ENCODE measurements at places on chromosomes 11 and 22.

DNA sequence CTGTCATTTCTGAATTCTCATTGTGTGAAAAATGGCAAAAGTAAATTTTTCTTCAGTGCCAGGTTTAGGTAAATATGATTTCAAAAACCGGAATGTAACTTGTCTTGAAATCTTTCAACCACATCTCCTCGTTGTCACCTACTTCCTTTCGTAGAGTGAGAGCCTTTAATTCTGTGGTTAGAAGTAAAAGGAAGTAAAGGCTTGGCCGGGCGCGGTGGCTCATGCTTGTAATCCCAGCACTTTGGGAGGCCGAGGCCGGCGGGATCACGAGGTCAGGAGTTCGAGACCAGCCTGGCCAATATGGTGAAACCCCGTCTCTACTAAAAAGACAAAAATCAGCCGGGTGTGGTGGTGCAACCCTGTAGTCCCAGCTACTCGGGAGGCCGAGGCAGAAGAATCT lies 29.8 kb downstream of the SGSM3 start:
- no peak for DNase-seq

- DNase-seq = no peak
Observed at GRCh38 chr11:59199546-59200422, 12.9 kb downstream of the MPEG1 start.

DNA sequence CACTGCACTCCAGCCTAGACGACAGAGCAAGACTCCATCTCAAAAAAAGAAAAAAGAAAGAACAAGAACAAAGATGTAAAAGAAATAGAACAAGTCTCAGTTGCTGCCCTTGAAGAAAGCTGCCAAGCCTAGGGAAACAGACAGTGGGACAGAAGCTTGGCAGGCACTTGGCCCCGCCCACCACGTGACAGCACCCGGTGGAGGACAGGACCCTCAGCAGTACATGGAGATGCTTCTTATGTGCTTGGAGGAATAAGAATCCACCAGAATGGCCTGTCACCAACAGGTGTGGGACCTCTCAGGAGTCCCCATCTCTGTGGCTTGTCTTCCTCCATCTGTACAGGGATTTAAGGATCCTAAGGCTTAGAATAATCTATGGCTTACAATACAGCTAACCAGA lies 7.6 kb upstream of the TMPRSS6 start:
- no peak for DNase-seq

- DNase-seq = no peak
Observed at GRCh38 chr11:3655547-3655946, 10.6 kb downstream of the ART1 start.

- no peak for DNase-seq
Observed at GRCh38 chr11:6488342-6488741, 7.0 kb downstream of the TIMM10B start.

- DNase-seq = no peak
Observed at GRCh38 chr22:43706151-43706550, 106.0 kb downstream of the EFCAB6 start.

GRCh38 chr11:122007601-122008071 lies 108.4 kb downstream of the BLID start:
- DNase-seq = peak; percentile 63

GRCh38 chr11:1997755-1998154 lies at the start of gene H19:
Gene H19 (minus strand): TSS chr11:1997842.
- no peak for DNase-seq

DNA sequence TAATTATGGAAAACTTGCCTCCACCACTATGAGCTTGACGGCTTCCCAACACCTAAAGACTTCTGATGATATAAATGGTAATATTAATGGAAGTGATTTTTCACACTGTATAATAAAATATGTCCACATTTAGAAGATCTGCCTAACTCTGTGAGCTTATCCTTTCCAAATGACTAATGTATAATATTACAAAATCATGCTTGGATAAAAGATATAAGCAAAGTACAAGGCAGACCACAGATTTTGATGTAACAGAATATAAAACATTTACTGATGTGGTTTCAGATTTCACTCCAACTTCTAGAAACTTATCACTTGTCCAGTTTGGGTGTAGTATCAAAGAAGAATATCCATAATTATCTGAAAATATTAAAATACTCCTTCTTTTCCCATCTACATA lies 36.9 kb downstream of the GALNT18 start:
- DNase-seq = no peak

DNA sequence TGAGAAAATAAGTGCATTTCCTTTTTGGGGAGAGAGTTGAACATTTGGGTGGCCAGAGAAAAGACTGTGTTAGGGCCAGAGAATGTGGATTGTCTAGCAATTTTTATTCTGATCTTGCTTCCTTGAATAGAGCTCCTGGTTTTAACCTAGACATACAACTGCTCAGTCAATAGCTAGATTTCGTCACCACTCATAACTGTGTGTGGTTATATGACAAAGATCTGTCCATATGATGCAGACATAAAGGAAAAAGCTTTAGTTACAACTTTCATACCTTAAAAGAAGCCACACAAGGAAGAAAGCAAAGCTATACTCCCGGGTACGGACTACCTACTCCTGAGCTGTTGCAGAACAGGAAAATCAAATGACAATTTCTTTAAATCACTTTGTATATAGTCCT lies 37.2 kb downstream of the MS4A6A start:
- no peak for DNase-seq

- no peak for DNase-seq
Observed at GRCh38 chr11:6673523-6674218, 9.5 kb downstream of the MRPL17 start.

- no peak for DNase-seq
Observed at GRCh38 chr11:118602331-118602730, 5.1 kb upstream of the PHLDB1 start.

- DNase-seq = no peak
Observed at GRCh38 chr11:111403051-111403726, 24.1 kb upstream of the POU2AF1 start.

GRCh38 chr11:9973921-9974320 lies 310.0 kb downstream of the SWAP70 start:
- no peak for DNase-seq

- peak; percentile 37 for DNase-seq
Observed at GRCh38 chr11:13338019-13338426, 60.4 kb downstream of the BMAL1 start.

DNA sequence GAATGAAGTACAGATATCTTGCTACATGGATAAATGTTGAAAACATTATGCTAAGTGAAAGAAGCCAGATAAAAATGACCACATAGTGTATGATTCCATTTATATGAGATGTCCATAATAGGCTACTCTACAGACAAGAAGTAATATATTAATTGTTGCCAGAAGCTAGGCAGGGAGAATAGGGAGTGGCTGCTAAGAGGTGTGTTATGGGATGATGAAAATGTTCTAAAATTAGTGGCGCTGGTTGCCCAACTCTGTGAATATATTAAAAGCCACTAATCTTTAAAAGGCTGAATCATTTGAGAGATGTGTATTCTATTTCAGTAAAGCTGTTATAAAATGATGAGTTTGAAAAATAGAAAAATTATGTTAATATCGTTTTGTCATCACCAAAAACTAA lies 144.4 kb downstream of the NCAM1 start:
- no peak for DNase-seq

DNA sequence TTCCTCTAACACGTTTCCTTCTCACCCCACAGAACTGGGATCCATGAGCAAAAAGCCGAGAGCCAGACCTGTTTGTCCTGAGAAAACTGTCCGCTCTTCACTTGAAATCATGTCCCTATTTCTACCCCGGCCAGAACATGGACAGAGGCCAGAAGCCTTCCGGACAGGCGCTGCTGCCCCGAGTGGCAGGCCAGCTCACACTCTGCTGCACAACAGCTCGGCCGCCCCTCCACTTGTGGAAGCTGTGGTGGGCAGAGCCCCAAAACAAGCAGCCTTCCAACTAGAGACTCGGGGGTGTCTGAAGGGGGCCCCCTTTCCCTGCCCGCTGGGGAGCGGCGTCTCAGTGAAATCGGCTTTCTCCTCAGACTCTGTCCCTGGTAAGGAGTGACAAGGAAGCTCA lies 24.0 kb downstream of the CD5 start:
- no peak for DNase-seq

DNA sequence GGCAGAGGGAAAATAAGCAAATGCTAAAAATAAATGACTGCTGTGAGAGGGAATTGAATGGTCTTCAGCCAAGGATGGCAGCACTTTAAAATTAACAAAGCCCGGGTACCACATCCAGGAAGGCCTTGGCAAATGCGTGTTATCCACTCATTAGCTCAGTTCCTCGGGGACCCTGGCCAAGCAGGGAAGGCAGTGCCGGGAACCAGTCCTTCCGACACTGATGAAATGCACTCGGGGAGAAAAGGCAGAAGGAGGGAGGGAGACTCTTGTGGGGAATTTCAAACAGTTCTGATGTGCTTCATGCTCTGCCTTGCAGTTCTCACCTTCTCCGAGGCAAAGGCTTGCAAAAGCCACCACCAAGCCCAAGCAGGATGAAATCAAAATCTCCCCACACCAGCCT lies 38.3 kb downstream of the CLPB start:
- DNase-seq = no peak

- peak; percentile 96 for DNase-seq
Observed at GRCh38 chr22:27686534-27686933, 115.0 kb downstream of the MN1 start.

DNA sequence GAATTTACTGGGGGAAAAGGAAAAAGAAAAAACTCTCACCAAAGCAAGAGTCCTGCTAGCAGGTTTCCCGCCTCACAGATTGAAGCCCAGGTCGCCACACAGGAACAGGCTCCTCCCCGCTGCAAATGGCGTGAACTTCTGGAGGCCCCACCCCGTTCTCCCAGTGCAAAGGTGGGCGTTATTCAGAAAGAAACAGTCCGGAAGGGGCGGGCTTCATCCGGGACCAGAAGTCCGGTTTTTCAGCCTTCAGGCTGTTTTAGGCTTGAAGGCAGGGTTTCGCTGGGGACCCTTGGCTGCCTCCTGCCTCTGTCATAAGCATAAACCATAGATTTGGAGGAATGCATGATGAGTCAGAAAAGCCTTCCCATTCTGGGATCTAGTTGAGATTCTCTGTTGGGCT lies 148.3 kb upstream of the POU2AF2 start:
- DNase-seq = peak; percentile 15

DNA sequence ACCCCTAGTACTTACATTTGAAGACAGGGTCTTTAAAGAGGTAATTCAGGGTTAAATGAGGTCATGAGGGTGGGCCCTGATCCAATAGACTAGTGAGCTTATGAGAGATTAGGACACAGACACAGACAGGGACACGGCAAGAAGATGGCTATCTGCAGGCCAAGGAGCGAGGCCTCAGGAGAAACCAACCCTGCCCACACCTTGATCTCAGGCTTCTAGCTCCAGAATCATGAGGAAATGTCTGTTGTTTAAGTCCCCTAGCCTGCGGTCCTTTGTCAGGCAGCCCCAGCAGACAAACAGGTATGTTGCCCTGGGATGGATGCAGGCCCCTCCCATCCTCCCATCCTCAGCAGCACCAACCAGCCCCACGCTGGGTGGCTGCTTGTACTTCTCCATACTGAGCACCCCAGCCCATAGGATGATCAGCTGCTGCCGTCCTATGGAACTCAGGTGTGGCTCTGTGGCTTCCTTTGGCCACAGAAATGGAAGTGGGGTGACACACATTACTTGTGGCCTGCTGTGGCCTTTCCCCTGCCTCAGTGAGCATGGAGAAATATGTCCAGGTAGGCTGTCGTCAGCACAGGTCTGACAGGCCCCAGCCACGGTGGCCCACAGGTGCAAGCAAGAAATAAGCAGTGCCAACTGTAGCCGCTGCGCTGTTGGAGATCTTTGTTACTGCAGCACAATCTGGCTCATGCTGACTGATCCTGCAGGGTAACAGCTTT lies 7.9 kb downstream of the GNB1L start:
- DNase-seq = no peak

DNA sequence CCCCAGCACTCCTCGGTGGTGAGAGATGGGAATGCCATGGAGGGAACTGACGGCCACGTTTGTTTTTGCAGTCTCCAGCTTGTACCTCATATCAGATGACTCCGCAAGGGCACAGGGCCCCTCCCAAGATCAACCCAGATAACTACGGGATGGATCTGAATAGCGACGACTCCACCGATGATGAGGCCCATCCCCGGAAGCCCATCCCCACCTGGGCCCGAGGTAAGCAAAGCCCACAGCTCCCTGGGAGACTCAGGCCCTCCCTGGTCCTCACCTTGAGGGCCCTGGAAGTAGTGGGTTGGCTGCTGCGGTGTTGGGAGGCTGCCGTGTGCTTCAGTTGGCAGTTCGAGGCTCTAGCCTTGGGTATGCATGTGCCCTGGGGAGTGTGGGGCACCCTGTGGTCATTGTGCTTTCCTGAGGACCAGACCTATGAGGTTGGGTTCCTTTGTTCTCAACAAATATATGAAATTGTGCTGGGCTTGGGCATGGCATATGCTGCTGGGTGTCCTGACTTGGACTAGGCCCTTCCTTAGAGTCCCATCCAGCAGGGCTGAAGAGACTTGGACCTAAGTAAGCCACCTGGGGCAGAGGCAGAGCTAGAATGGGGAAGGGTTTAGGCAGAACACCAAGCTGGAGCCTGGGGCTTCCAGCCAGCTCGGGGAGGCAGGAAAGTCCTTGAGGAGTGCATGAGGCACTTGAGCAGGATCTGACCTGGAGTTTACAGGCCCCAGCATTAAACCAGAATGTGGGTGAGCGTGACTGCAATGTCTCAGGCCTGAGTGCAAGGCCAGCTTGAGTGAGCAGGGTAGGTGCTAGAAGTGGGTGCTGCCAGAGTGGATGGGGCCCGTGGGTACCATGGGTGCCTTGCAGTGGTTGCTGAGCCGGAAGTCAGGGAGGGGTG lies 26.4 kb downstream of the INCENP start:
- no peak for DNase-seq

DNA sequence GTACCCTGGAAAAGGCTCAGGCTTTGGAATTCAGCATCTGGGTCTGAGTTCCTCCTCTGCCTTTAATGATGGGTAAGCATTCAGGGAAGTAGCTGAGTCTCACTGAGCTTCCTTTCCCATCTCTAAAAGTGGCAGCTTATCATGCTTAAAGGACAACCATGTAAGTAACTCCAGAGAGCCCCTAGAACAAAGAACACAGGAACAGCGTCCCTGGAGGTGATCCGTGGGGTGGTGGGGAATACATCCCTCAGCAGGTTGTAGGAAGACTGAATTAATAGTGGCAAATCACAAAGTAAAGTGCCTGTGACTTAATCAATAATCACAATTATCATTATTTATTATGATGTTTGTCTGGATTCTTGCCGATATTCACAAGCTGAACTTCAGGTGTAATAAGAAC lies 114.7 kb upstream of the ISX start:
- no peak for DNase-seq

- no peak for DNase-seq
Observed at GRCh38 chr22:49996119-49996517, 16.4 kb downstream of the IL17REL start.

DNA sequence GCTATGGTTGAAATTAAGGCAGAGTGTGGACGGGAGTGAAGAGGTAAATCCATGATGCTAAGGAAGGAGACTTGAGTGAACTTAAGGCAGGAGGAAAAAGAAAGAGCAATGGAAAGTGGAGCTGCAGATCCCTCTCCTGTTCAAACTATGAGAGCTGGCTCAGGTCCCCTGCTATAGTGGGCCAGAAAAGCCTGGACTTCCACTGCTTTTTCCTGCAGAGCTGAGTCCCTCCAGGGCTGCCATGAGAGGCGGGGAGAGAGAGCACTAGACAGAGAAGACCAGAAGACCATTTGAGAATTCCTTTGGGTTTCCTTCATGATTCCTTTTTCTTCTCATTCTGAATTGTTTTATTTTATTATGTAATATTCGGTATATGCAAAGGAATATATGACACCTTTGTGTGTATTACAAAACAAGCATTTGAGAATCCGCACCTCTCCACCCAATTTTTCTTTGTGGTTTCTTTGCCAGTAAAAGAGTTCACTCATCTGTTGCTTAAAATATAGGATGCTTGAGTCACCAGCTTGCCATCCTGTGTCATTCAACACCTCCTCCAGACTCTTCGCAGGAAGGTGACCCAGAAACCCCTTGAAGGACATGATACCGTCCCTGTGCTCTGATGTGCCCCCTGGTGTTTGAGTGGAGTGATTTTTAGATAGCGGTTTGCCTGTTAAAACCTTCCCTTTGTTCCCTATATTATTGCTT lies 24.4 kb downstream of the SREBF2 start:
- DNase-seq = peak; percentile 69
